ENCODE measurements at places on chromosomes 1 and 21.
A peak's percentile ranks its signal among the peaks of the same experiment; 100 is the strongest.

DNA sequence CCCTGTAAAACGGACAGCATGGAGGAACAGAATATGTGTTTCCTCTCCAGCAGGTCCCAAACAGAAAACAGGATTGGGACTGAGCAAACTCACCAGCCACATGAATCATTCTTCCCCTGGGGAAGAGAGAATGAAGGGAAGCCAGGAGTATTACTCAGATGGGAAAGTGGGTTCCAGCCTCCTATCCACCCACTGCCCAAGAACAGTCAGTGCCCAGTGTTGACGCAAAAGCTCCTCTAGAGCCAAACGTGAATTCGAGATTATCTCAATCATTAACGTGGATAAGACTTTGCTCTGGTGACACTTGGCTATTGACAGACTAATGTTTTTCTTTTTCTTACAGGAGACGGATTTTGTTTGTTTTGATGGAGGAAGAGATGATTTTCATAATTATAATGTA is 9.3 kb downstream of the MIA3 start:
- DNase-seq, result peak; percentile 71

DNA sequence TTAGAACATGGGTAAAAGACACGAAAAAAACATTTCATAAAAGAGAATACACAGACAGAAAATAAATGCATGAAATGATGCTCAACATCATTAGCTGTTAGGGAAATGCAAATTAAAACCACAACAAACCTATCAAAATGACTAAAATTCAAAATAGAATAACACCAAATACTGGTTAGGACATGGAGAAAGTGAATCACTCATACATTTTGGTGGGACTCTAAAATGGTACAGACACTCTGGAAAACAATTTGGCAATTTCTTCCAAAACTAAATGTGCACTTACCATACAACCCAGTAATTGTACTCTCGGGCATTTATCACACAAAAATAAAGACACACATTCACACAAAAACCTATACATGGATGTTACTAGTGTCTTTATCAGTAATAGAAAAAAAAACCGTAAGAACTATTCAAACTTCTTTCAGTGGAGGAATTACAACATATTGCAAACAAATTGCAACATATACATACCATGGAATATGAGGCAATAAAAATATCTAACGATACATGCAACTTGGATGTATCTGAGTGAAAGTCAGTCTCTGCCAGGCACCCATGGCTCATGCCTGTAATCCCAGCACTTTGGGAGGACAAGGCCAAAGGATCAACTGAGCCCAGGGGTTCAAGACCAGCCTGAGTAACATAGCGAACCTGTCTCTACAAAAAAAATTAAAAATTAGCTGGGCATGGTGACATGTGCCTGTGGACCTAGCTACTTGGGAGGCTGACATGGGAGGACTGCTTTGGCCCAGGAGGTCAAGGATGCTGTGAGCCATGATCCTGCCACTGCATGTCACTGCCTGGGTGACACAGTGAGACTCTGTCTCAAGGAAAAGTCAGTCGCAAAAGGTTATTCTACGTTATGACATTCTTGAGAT is 19.6 kb downstream of the HSF2BP start:
- peak; percentile 68 for DNase-seq

DNA sequence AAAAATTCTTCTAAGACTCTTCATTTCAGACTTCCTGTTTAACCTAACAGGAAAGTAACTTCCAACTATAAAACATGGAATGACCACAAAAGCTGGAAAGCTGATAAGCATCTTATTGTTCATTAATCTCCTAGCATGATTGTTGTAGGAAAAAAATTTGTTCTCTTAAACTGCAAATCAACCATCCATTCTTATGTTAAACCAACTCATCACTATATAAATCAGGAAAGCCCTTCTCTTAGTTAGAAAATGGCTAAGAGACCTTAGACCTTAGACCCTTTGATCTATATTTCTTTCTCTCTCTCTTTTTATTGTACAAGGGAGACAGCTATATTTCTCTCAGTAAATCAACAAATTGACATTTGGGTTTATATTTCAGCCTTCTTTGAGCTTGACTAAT is 101.4 kb downstream of the UBE2U start:
- no peak for DNase-seq

- no peak for DNase-seq
Observed at GRCh38 chr1:215872658-215873057, 305.6 kb downstream of the KCTD3 start.

GRCh38 chr21:33070998-33071769 is 1.2 kb downstream of the OLIG1 start:
- DNase-seq, result peak; percentile 28

DNA sequence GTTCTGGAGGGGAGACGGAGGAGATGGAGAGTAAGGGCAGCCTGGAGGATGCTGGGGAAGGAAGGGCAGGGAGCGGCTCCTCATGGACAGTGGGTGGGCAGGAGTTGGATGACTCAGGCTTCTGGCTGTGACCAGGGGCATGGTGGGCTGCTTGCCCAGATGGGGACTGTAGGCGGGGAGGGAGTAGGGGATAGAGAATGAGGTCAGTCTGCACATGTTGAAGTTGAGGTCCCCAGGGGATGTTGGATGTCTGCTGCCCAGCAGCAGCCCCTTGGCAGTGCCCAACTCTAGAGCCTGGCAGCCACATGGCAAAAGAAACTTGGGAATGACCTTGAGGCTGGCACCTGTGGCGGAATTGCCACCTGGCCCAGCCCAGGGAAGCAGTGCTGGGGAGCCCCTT is 6.4 kb downstream of the SELENON start:
- peak; percentile 61 for DNase-seq

DNA sequence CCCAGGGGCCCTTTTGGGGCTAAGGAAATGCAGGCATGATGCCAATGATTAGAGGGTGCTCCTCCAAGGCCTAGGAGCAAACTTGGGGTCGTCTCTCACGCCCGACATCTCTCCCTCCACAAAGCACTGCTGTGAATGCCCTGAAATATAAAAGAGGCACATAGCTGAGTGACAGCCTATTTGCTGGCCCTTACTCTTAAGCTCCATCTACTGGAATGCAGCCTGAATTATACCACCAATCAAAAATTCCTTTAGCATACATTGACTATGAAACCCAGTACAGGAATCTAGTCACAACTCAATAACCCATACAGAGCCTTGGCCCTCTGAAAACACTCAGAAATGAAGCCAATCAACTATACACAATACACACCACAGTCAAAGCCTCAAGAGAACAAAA is 105.5 kb downstream of the LRIG2 start:
- DNase-seq, result no peak

DNA sequence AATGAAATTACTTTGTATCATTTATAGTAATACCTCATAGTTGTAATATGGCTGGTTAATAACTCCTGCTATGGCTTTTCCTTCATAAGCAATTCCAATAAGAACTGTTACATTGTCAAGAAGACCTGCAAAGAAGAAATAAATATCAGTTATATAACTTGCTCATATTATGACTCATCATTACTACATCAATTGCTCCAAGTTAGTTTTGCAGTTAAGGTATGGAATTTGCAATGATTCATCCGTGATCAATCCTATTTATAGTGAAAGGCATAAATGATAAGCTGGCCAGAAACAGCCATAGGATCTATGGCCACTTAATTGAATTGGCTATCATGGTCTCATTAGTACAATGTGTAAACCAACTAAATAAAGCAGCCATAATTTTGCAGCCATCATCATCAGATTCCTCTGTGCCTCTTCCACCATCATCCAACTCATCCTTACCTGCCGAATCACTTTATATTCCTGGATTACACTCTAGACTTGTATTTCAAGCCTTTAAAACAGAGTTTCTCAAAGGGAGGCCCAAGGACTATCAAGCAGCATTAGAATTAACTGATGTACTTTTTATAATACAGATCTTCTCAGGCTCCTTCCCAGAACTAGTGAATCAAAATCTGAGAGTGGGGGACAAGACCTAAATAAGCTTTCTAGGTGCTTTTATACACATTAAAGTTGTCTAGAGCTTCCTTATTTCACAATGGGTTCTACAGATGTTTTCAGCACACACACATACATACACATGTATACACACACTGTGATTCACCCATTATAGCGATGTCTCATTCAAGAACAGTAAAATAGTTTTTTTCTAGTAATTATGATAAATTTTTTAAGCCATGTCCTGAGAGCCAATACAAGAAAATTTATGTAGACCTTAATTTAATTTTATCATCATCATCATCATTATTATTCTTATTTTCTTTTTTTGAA is 21.2 kb upstream of the EPRS1 start:
- DNase-seq, result peak; percentile 33

GRCh38 chr1:203173011-203173555 is 2.5 kb downstream of the MYBPH start:
- DNase-seq, result no peak

Data from EL (cell line).